ENCODE measurements at places on chromosomes 16 and 17. TPM values are rescaled to one million over a fixed set of nuclear protein-coding genes. Genes with fewer than 3 reads are reported as not detected.

Gene PYDC1
- total RNA-seq, result not detected

Gene RNF227
- total RNA-seq, result 0.86 TPM

Gene CYGB
- 12.8 TPM for total RNA-seq

Gene GH1
- not detected for total RNA-seq

Gene TBC1D3I
- total RNA-seq, result not detected

Gene CD300H
- total RNA-seq, result not detected

Gene CACNG4
- total RNA-seq, result not detected

Gene QPRT
- 2.8 TPM for total RNA-seq
